ENCODE measurements at places on chromosomes 2 and 18.

GRCh38 chr2:106882673-106883072 is 3.3 kb downstream of the ST6GAL2 start:
- no peak for DNase-seq

DNA sequence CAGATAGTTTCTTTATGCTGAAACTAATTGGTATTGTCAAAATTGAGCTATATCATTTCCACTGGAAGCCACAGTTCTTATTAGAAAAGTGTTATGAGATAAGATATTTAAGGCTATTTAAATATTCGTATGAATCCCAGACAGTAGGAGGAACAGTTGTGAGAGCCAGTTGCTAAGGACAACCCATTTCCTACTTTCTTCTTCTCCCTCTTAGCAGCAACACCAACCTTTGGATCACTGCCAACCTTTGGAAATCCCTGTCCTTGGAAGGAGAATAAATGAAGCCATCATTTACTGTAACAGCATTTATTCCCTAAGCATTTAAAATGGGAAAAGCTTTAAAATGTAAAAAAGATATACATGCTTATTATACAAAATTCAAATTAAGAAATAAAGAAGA is 85.8 kb downstream of the PLCL1 start:
- no peak for DNase-seq

DNA sequence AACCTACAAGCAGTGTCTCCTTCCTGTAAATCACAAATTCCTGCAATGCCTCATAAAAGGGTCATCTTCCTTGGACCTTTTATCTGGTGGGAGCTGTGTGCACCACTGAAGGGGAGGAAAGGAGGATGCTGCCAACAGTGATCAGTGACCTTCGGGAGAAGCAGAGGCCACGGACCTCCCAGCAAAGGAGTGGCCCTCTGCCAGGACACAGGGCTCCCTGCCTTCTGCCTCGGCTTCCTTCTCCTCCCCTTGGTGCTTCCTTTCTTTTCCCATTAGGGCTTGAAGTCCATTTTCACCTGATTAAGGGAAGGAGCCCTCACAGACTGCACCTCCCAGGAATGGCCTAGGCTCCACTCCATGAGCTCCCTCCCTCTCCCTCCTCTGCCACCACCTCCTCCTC is 85.3 kb upstream of the ITGA6 start:
- no peak for DNase-seq

- DNase-seq = no peak
Observed at GRCh38 chr2:68512326-68512725, 44.9 kb downstream of the APLF start.

DNA sequence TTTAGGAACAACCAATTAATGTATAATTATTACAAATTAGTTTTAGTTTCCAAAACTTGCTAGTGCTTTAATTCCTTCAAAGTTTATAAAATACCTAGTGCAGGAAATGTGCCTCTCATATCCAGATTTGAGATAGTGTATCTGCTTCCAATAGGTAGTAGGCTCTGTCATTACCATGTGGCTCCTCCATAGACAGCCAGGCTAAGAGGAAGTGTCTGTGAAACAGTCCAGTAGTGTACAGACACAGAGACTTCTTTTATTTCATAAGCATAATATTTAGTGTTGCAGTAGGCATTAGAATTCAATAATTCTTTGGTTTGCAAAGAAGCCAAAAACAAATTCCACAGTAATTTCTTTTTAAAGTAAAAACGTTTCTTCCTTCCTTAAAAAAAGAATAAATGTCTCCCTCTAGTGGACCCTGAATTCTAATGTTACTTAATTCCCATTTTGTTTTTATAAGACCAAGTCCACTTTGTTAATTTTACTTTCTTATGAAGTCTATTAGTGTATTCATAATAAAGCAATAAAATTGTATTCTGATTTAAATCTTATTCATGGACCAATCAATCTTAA is 101.2 kb downstream of the NEB start:
- DNase-seq = no peak

DNA sequence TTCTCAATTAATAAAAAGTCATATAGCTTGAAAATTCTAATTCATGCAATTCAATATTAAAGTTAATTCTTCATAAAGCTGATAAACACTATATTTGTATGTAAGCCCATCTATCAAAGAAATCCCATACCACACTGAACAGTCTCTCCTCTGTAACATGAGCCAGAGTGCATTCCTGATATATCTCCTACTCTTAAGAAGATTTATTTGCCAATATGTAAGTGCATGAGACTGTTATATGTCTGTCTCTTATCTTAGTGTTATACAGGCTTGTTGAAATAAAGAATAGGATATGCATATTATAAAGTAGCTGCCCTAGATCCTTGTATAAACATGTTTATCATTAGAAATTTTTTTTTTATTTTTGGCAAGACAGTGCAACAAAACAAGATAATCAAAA is 40.4 kb upstream of the TTC32 start:
- DNase-seq = no peak

GRCh38 chr2:198040835-198041234 is 236.4 kb downstream of the PLCL1 start:
- no peak for DNase-seq

- no peak for DNase-seq
Observed at GRCh38 chr18:22844628-22845027, 88.5 kb upstream of the RBBP8 start.

Data from stimulated activated CD4-positive, alpha-beta T cell treated with anti-CD3 and anti-CD28 coated beads, Interleukin-4, amount 100 ng/mL, for 1 hour (primary cell).